CD4-positive, alpha-beta T cell treated with Interleukin-6 at 100 ng/mL for 8 hours (primary cell): ENCODE measurements at places on chromosomes 4 and X.
A peak's percentile ranks its signal among the peaks of the same experiment; 100 is the strongest.

DNA sequence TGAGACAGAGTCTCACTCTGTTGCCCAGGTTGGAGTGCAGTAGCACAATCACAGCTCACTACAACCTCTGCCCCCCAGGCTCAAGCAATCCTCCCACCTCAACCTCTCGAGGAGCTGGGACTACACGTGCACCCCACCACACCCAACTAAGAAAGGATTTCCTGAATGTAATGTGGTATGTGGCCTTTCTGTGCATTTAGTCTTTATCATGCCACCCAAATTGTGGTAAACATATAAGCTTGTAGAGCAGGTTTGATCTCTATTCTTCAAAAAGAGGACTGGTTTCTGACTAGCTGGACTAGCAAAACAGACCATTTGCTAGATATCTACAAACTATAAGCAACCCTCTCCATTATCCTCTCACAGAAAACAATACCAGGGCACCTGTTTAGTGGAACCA, 33.6 kb downstream of the ELOVL6 start:
- DNase-seq: peak; percentile 19

DNA sequence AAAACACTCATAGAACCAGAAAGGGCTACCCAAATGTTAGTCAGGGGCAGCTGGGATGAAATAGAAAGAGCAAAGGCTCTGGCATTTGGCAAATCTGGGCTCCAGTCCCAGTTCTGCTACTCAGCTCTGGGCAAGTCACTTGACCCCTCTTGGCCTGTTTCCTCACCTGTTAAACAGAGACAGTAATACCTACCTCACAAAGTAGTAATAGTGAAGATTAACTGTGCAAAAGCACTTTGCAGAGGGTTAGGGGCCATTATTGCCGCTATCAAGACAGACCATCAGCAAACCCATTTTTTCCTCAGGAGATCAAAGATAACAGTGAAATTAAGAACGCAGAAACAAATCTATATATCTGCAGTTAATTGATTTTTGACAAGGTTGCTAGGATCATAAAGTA, 20.6 kb downstream of the ZBTB33 start:
- no peak for DNase-seq

DNA sequence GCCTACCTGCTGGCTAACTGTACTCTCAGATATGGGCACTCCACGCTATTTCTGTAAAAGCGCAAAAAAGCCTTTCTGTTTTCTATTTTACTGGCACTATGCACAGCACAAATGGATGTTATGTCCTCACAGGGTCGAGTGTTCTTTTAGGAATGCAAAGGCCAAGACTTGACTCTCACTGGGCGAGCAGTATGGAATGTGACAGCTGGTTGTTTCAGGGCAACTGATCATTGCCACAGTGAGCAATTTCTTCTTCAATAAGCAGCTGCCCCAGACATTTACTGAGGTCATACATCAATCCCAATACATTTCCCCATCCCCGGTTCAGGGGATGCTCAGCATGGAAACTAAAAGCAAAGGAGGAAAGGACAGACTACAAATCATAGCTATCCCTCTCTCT, 58.2 kb downstream of the PDE5A start:
- no peak for DNase-seq

- DNase-seq: no peak
Observed at GRCh38 chr4:20878806-20879205, 178.5 kb downstream of the PACRGL start.

- no peak for DNase-seq
Observed at GRCh38 chrX:130841776-130842175, 61.2 kb downstream of the ENOX2 start.

GRCh38 chr4:145956288-145956890, 17.8 kb upstream of the ZNF827 start:
- DNase-seq: peak; percentile 13

- DNase-seq: no peak
Observed at GRCh38 chr4:12978310-12978709, 505.8 kb downstream of the RAB28 start.

DNA sequence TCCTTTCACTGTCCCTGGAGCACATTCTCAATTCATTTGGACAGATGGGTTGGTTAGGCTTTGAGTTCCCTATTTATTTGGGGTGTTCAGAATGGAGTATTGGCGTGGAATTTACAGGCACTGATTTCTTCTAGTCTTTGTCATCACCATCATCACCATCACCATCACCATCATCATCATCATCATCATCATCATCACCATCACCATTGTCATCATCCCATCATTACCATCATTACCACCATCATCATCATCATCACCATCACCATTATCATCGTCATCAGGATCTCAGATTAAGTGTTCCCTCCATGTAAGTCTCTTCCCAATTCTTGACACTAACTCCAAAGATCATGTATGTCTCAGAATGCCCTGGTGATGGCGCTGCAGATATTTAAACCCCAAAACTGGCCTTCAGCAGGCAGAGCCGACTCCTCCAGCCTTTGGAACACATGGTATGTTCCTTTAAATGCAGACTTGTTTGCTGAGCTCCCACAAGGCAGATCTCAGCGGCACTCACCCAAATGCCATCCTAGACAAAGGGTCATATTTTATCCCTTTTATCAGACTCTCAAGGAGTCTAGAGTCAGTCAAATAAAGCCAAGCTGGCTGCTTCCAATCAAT, 19.8 kb upstream of the FAM9A start:
- DNase-seq: no peak

- DNase-seq: no peak
Observed at GRCh38 chr4:6495736-6496135, 23.3 kb upstream of the PPP2R2C start.

DNA sequence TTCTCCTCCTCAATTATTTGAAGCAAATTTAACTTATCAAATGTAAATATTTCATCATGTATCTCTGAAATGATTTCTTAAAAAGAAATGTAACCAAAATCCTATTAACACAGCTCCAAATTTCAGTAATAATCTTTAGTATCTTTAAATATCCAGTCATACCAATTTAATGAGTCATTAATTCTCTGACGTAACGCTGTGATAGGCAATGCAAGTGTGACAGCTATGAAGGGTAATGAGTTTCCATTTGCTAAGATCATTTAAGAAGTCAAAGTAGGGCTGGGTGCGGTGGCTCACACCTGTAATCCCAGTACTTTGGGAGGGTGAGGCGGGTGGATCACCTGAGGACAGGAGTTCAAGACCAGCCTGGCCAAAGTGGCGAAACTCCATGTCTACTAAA, 15.6 kb downstream of the RPS3A start:
- no peak for DNase-seq

DNA sequence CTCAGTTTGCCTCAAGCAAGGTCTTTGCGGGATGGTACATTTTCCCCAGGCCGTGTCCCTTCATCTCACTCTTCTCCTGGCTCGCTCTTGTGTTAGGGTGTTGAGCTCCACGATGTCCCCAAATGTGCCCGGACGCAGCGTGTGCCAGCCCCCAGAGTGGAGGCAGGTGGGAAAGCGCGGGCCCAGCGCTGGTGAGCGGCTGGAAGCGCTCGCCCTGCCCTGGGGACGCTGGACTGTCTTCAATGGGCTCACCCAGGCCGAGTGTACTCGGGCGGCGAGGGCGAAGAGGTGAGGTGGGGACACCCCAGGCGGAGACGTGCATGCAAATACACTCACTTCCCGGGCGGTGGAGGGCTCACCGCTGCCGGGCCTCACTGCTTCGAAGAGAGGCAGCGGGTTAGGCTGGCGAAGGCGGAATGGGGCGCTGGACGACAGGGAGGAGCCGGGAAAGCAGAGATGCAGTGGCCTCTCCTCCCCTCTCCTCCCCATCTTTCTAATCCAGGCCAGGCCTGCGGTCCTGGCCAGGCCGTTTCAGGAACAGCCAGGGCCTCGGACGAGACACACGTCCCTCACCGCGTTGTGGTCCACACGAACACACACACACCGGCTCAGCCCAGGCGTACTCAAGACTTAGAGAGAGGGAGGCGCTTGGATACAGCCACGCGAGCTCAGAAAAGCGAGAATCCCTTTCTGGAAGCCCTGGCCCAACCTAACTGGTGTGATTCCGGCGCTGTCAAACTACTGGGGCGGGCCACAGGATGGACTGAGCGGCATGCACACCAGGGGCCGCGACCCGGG, 2.2 kb downstream of the NKX6-1 start:
- no peak for DNase-seq

GRCh38 chr4:144302704-144303536, 162.4 kb upstream of the GYPA start:
- no peak for DNase-seq

DNA sequence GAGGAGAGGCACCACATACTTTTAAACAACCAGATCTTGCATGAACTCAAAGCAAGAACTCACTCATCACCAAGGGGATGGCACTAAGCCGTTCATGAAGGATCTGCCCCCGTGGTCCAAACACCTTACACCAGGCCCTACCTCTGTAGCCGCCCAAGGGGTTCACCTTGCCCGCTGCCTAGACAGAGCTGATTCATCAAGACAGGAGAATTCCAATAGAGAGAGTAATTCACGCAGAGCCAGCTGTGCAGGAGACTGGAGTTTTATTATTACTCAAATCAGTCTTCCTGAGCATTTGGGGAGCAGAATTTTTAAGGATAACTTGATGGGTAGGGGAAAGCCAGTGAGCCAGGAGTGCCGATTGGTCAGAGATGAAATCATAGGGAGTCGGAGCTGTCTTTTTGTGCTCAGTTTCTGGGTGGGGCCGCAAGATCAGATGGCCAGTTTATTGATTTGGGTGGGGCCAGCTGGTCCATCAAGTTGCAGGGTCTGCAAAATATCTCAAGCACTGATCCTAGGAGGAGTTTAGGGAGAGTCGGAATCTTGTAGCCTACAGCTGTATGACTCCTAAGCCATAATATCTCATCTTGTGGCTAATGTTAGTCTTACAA, 364.7 kb downstream of the PCDH7 start:
- DNase-seq: no peak

DNA sequence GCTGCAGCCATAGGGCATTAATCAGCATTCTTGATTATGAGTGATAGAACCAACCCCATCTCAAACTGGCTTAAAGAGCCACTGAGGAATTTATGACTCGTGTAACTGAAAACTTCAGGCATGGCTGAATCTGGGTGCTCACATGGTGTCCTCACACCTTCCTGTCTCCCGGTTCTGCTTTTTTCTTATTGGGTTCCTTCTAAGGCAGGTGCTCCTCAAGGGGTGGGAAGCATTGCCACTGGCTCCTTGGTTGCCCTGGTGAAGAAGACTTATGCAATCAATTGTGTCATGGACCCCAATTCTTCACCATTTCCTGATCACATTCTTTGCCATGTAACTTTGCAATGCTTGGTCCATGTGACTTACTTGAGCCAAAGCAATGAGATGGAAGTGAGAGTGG, 4.3 kb upstream of the ZCCHC4 start:
- no peak for DNase-seq

DNA sequence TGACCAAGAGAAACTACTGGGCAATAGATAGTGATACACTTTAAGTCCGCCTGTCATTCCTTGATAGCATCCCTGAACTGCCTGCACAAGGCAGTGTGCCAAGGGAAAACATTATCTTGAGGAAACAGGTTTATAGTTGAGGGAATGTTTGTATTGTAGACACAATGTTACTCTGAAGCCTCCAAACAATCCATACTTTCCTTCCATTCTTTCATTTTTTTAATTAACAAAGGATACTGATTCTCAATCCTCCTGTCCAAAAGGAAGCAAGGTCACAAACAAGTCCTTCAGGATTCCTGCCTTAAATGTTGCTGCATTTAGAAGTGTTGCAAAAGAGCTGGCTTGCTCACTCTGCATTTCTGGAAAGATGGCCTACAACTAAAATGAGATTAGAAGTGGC, 61.7 kb upstream of the PRSS48 start:
- DNase-seq: no peak

DNA sequence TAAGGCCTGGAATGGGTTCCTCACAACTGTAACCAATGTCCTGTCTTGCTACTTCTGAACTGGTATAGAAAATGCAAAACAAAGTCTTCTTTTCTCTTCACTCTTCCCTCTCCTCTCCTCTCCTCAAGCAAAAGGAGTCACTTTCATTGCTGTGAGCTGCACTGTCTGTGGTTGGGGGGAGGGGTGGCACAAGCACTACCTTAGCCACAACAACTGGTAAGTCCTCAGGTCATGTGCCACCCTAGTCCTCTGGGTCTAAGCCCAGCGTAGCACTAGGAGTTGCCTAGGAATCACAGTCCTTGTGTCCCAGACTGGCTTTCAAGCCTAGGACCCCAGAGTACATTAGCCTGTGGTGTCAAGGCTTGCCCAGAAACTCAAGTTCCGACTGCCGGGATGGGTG, 859.3 kb upstream of the AMOT start:
- DNase-seq: no peak

- DNase-seq: no peak
Observed at GRCh38 chr4:47669946-47670345, 167.9 kb downstream of the CORIN start.

- peak; percentile 4 for DNase-seq
Observed at GRCh38 chr4:140556372-140557085, 12.2 kb downstream of the UCP1 start.
